SHP77 treated with DMSO at 0.1 percent for 48 hours (cell line): ENCODE measurements at places on chromosomes 7 and 10.

- no peak for DNase-seq
These were observed 16.4 kb downstream of the KCNH2 start for GRCh38 chr7:150961510-150962289.

- no peak for DNase-seq
These were observed 4.6 kb upstream of the LBX1 start for GRCh38 chr10:101233863-101234262.

GRCh38 chr7:142002179-142002578 lies 6.5 kb downstream of the MGAM start:
- DNase-seq = no peak

GRCh38 chr10:92640107-92640506 lies 47.2 kb downstream of the KIF11 start:
- no peak for DNase-seq

DNA sequence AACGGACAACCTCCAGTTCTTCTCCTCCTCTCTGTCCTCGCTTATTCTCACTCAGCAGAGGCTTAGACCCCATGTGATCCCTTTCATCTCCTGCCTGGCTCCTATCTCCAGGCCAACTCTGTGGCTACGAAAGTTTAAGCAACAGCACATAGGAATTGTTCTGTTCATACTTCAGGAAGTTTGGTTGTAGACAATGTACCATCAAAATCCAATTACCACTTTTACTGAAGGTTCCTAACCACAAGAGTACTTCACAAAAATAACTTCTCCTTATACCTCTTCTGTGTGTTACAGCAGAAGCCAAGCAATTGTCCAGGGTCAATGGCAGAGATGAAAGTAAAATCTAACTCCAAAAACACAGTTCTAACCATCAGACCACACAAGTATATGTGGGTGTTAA lies 80.0 kb downstream of the SLC25A13 start:
- no peak for DNase-seq

DNA sequence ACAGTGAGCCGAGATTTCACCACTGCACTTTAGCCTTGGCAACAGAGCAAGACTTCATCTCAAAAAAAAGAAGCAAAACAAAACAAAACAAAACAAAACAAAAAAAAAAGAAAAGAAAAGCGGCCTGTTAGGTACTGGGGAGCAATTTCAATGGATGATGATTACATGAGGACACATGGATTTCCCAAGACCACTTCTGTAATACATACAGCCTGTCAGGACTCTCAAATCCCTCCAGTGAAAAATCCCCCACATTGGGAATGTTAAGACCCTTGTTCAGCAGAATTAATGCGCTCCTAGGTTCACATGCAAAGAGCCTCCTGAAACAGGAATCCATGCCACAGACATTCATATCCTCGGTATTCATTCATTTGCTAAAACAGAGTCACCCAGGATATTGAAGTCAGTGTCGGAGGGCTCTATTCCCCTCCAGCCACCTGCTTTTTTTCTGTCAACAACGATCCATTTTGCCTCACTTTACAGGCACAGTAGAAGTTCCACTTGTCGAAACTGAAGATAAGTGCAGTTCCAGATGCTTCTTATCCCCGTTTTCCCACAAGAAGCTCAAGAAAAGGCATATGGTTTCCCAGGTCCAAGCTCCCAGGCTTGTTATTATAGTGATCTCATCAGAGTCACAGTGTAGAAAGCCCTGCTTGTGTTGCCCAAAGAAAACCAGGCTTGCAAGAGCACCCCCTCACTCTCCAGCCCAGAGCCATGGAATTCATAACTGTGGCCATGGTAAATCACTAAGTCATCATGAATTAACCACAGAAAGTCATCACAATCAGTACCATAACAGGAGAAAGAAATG lies 20.2 kb downstream of the SLC16A12 start:
- no peak for DNase-seq

DNA sequence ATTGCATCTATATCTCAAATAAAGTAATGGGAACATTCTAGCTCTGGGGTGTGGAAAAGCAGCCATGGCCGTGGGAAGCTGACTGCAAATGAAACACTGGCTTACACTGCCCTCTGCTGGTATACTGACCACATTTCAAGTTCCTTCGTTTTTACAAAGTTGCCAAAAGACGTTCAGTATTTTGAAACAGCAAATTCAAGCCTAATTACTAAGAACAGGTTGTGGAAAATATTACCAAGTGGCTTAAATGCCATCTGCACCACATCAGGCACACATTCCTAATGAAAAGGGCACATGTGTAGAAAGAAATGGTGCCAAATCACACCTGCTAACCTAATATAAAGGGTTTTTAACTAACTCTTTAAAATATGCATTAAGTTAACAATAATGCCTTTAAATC lies 83.9 kb downstream of the JAZF1 start:
- peak; percentile 73 for DNase-seq

- DNase-seq = no peak
These were observed 283.7 kb upstream of the NRP1 start for GRCh38 chr10:33618196-33618595.

GRCh38 chr7:87342231-87342630 lies 3.2 kb upstream of the CROT start:
- no peak for DNase-seq

GRCh38 chr7:74449809-74450397 lies 3.8 kb upstream of the GTF2IRD1 start:
- peak; percentile 11 for DNase-seq

GRCh38 chr10:75497997-75498883 lies 66.8 kb downstream of the LRMDA start:
- no peak for DNase-seq

- no peak for DNase-seq
These were observed 600.1 kb upstream of the STEAP1 start for GRCh38 chr7:89554209-89554608.

DNA sequence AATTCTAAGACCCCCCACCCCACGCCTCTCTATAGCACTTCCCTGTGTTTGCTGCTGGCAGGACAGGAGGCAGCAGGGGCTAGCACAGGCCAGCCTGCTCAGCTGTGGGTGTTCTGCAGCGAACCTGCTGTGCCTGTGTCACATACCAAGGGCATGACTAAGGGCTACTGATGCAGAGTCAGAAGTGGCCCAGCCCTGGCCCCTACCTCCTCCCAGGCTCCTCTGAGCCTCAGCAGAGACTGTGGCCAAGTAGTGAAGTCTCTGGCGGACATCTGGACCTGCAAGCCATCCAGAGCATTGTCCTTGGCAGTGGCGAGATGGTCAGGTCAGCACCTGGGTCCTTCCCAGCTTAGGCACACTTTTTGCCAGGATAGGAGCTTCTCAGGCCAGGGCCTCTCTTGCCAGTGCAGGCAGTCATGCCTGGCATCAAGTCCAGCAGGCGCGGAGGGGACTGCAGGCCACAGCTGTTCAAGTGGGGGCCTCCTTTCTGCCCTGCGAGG lies 116.3 kb upstream of the RET start:
- no peak for DNase-seq

DNA sequence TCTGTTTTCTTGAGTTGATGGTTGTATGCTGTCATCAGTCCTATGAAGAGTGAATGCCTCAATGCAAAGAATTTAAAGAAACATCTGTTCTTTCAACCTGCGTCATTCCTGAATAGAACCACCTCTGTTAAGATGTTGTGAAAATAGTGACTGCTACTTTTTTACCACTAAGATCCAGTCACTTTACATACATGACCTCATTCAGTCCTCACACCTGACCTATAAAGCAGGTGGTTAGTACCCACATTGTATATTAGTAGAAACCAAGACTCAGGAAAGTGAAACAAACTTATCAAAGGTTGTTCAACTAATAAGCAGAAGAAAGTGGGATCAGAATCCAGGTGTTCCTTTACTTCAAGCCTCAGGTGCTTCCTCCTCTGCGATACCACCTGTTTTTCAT lies 64.8 kb downstream of the ITGB8 start:
- no peak for DNase-seq

- DNase-seq = no peak
These were observed 1.5 kb upstream of the PRKAR1B start for GRCh38 chr7:728602-729001.

DNA sequence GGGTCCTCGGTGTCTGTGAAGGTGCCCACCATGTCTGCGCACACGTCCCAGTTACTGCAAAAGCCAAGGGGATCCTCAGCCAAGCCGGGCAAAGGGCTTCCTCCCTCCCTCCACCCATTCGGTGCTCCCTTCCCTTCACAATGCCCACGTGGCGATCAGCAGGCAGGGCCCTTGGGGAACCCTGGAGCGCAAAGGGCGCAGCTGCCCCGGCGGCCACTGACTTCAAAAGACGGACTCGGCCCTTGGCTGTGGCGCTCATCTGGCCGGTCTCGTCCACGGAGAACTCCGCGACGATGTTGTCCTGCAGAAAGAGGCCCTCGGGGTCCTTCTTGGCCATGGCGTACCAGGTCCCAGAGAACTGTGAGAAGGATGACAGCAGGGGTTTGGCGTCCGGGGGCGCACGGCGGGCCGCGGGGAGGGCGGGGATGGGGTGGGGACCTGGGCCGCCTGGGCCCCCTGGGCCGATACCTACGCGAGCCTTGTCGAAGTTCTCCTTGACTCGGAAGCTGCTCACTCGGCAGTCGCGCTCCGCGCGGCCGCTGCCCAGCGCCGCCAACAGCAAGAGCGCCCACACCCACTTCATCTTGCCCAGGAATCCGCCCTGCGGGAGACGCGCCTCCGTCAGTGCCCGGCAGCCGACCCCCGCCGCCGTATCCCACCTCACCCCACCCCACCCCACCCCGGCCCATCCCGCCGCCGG lies 439 bp downstream of the RBP4 start:
- no peak for DNase-seq

GRCh38 chr10:35005868-35006267 lies 84.3 kb downstream of the CUL2 start:
- no peak for DNase-seq
